ENCODE measurements at places on chromosomes 16 and 17.
A peak's percentile ranks its signal among the peaks of the same experiment; 100 is the strongest.

DNA sequence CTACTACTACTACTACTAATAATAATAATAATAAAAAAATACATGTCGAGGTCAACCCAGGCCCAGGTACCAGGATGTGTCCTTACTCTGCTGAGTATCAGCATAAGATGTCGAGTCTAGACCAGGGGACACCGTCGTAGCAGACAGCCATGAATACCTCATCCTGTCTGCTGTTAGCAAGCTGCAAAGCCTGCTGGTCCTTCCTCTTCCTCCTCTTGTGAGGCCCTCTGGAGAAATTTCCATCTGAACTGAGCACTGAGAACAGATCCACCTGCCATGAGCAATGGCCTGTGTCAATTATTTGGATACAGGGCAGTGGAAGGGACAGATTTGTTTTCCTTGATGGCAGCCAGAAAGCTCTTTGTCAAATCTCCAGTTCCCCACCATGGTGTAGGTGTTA, 168.5 kb downstream of the XYLT1 start:
- DNase-seq: no peak

DNA sequence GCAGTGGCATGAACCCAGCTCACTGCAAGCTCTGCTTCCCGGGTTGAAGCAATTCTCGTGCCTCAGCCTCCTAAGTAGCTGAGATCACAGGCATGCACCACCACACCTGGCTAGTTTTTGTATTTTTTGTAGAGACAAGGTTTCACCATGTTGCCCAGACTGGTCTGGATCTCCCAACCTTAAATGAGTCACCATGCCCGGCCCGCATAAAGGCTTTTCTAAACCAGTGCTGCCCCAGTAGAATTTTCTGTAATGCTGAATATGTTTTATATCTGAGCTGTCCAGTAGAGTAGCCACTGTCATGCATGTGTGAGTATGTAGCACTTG, 36.9 kb upstream of the WSB1 start:
- DNase-seq: no peak

DNA sequence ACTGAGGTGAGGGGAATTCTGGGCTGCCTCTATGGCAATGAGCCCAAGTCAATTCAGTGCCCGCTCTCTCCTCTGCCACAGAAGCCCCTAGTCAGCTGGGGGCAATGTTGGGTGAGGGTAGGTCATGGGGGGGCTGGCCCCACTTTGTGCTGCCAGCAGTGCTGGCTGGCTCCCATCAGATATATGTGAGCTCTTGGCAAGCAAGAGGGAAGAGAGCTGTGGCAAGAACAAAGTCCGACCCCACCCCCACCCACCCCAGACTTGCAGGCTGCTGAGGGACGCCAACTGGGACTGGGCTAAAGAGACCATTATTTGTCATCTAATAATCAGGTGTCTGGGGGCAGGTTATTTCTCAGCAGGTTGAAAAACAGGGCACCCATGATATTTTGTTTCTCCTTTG, 89.4 kb downstream of the YPEL2 start:
- no peak for DNase-seq

GRCh38 chr16:72764015-72764654, 283.8 kb downstream of the ZFHX3 start:
- no peak for DNase-seq

GRCh38 chr16:73872856-73873255, 423.8 kb upstream of the PSMD7 start:
- no peak for DNase-seq

DNA sequence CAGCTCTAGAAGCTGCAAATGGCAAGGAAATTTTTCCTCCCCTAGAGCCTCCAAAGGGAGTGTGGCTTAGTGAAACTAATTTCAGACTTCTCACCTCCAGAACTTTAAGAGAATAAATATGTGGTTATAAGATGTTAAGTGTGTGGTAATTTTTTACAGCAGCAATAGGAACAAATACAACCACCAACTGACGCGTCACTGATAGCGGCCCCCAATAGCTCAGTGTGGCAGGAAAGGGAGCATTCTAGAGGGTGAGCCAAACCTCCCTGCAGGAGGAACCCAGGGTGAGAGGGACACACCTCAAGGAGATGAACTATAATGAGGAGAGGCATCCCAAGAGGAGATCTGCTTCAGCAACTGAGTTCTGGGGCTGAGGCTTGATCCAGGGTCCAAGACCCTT, 4.0 kb downstream of the CCL4 start:
- peak; percentile 34 for DNase-seq

GRCh38 chr16:59067205-59067604, 333.1 kb upstream of the GOT2 start:
- no peak for DNase-seq

DNA sequence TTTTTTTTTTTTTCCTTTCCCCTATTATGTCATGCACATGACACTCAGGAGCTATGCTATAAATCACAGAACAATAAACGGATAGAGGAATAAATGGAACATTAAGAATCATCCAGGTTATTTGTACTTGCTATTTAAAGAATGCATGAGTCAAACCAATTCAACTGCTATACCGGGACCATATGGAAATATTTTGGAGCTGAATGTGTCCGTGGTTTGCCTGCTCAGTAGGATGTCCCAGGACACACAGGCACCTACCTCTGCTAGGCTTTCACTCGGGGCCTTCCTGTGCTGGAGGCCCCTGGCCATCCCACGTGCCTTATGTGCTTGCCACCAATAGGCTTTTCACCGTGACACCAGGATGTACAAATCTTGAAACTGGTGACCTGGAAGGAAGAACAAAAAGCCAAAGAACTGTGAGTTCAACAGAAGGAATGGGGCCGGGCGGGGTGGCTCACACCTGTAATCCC, 15.3 kb upstream of the SEC14L1 start:
- no peak for DNase-seq

GRCh38 chr16:24953721-24954120, 61.4 kb downstream of the ARHGAP17 start:
- DNase-seq: no peak

DNA sequence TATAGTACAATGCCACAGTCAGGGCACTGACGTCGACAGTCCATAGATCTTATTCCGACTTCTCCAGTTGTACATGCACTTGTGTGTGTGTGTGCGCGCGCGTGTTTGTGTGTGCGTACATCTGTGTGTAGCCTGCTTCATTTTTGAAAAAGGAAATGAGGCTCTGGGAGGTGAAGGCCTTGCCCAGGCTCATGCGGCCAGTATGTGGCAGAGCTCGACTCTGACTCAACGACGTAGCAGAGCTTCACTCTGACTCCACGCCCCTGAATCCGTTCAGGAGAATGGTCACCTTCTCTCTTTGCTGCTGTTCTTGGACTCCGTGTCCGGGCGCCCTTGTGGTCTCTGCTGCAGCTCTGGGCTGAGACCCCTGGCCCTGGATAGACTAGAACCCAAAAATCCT, 81.6 kb upstream of the CIBAR2 start:
- no peak for DNase-seq

- no peak for DNase-seq
Measured at GRCh38 chr17:19331134-19331533, 31.4 kb downstream of the B9D1 start.

DNA sequence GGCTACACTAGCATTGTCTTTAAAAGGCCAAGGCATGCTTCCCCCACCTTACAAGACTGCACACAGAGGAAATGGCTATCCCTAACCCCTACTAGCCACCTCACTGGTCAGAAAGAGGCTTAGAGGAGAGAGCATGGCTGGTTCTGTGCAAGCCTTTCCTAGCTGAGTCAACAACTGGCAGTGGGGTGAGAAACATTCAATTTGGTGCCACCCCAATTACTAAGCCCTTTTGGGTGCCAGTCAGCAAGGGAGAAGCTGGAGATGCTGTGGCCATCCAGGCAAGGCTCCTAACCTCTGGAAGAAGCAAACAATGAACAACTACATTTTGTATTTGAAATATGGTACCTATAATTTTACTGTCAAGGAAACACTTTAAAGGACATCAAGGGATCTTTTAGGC, 4.7 kb upstream of the KAT7 start:
- DNase-seq: no peak

DNA sequence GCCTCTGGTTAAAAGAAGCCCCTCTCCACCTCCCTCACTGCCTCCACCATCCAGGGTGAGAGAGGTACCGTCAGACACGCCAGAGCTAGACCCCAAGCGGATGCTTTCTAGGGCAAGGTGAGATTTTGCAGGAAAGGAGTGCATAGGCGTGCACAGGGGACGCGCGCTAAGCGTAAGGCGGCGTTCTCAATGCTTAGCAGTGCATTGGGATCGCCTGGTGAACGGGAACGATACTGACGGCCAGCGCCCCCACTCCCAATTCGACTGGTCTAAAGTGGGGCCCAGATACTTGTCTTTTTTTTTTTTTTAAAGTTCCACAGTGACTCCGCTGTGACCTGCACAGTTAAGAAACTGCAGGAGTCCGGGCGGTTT, 57.9 kb upstream of the CREBBP start:
- no peak for DNase-seq

DNA sequence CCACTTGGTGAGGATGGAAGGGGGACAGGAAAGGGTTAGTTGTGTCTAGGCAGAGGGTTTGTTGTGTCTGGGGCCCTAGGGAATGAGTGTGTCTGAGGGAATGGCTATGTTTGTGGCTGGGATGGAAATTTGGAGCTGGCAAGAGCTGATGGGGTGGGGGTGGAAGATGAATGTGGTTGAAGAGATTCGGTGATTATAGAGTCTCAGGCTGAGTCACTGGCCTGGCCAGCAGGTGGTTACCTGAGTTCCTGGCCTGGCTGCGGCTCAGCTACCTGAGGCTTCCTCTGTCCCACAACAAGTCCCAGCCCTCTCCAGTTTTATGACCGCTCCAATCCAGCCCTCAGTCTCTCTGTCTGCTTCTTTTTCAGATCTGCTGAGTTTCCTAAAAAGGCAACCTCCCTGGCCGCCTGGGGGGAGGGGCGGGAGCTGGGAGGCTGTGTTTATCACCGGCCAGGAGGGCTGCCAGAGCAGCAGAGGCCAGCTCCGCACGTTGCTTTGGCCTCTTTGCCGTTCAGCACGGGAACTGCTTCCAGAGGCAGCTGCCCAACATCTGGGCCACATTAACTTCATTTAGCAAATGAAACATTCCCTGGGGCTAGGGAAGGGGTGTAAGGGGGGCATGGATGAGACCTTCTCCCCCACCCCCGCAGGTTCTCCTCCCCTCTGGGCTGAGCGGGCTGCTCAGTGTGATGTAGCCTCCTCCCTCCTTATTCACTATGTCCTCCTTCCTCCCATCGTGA, 21.8 kb downstream of the ITGB3 start:
- DNase-seq: no peak

- no peak for DNase-seq
Measured at GRCh38 chr16:57285379-57285778, 907 bp upstream of the PLLP start.

GRCh38 chr16:52077607-52078006, 469.3 kb downstream of the TOX3 start:
- DNase-seq: no peak

DNA sequence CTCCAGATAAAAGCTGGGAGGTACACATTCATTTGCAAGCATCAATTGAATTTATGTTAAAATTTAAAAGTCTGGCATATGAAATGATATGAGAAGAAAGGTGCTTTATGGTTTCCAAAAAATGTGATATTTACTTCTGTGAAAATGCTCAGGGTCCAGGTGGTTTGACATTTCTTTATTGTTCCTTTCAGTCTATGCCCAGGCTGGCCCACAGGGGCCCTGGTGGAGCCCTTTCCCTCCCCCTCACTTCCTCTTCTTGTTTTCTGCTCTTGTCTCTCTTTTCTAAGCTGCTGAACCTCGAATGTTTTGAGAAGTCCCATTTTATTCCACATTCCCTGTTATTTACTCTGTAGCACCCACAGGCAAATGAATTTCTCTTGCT, 127.8 kb downstream of the HS3ST3B1 start:
- DNase-seq: peak; percentile 35

- DNase-seq: no peak
Measured at GRCh38 chr16:88722784-88723506, 16.6 kb downstream of the CTU2 start.

DNA sequence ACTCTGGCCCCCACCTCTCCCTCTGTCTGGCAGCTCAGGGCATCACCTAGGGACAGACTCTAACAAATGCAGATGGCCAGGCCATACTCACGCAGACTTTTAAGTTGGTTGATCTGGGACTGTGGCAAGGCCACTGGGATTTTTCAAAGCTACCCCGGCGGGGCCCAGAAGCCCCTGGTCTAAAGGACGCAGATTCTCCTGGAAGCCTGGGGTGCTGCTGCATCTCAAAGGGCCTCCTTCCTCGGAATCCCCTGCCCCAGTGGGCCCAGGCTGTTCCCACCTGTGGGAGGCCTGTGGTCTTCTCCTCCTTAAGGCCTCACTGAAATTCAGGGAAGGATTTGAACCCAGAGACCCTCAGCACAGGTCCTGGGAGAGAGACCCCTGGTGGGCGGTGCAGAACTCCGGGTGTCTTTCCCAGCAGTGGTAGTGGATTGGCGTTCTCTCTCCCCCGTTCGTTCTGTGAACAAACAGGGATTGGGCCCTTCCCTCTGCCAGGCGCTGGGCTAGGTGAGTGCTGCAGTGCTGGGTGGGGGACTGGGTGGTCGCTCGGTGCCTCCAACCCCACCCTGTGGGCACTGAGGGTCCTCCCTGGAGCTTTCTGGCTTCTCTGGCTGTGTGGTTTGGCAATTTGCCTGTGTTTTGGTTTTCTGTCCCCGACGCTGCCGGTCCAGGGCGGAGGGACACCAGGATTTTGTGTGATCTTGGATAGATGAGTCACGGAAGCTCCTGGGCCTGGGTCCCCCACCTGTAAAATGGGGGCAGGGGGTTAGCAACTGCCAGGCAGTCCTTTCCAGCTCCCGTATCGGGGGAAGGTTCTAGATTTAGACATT, 160.5 kb upstream of the GSE1 start:
- no peak for DNase-seq

DNA sequence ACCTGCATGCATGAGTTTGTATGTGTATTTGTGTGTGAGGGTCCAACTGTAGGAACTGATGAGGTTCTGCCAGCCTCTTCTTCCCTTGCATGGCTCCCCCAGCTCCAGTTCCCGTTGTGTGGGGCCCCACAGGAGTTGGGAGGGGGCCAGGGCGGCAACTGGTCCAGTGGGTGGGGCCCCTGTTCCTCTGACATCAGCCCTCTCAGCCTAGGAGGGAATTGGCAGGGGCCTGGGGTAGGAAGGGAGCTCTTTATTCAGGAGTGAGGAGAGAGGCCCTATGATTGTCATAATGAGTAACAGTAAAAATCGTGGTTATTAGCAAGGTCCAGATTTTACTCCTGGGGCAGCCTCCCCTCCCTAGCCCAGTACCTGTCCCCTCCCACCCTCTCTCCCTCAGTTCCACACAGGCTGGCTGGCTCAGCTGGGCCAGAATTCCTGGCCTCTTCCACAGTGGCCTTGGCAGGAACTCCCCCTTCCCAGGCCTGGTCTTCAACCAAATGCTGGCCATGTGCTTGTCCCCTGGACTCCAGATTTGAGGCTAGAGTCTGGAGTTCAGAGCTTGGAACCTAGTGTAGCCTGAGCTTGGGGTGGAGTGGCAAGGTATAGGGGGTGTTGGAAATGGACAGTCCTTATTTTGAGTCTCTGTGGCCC, 18.9 kb downstream of the RARA start:
- DNase-seq: no peak
